GM12864 (cell line): ENCODE measurements at places on chromosomes 2 and 18.

GRCh38 chr2:19841918-19842693, 59.7 kb downstream of the TTC32 start:
- no peak for DNase-seq

DNA sequence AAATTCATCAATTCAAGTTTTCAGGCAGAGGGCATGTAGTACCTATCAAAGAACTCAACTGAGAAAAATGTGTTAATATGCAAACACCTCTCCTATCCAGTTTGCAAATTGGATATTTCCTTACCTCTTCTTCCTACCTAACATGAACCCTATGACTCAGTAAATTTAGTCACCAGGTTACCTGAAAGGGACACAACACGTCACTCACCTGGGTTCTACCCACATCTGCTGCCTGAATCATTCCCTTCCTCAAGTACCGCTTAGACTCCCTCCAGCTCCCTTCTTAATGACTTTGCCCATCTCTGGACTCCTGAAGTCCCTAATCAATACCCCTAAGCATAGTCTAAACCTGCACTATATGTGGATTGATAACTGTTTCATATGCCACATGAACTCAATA, 10.4 kb downstream of the ANKRD44 start:
- no peak for DNase-seq

DNA sequence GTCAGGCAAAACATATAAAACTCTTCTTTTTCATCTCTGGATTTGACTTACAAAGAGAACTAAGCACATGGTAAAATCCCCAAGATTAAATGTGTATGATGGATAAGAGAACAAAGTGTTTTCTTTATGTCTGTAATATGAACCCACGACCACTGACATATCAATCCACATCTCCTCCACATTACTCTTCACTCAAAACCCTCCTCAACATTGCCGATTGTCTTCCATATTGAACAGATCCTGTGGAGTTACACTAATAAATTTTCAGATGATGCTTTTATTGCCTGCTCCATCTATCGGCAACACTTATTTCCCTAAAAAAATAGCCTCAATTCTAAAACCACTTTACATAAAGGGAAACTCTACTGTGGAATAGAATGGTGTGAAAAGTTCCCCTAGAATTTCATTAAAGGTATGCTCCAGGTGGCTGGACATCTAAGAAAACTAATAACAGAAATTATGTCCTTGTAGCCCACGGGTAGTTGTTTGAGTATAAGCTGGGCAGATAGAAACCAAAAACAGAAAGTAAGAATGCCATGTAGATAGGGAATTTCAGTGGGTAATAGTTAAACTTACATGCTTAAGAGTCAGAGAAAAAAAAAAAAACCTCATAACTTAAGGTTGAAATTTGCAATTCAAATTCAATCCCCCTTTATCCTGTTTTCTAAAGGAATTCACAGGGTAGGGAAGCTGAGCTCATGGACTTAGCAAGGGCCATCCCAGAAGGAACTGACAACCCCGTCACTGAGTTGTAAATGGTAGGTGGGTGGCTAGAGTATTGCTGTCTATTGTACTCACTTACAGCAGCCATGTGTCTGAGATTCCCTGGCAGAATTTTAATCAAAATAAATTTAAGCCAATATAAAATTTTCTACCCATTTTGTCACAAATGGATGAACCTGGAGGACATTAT, 305.4 kb upstream of the LYPD1 start:
- no peak for DNase-seq

- no peak for DNase-seq
Observed at GRCh38 chr18:33596178-33596854, 18.3 kb downstream of the ASXL3 start.

DNA sequence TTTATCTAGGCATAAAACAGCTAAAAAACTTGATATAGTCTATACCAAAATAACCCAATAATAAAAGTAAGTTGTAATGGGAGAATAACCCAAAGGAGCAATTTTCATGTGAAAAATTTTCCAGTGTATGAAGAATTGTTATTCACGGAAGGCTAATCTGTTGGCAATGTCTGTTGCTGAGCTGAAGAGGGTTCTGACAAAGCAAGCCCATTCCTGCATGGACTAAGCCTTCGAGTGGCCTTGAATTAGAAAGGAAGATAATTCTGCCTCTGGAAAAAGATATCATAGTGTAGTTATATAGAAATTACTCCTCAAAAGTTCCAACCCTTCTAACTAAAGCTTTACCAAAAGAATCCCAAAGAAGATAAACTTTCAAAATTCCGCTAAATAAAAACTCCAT, 101.5 kb downstream of the MAP2 start:
- no peak for DNase-seq

DNA sequence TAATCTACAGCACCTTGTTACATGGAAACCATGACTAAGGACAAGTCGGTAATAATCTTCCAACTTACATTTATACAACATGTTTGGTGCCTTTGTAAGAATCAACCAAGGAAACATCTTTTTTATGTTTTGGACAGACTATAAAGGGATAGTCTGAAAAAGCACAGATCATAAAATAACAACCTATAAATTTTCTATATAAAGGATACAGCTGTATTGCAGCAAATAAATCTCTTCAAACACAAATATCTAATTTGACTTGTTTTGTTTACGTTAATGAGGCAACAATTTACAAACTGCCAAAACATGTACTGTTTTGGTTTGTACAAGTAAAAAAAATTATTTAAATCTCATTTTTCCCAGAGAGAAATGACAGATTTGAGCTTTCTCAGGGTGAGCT, 92.5 kb downstream of the SRBD1 start:
- DNase-seq, result no peak

DNA sequence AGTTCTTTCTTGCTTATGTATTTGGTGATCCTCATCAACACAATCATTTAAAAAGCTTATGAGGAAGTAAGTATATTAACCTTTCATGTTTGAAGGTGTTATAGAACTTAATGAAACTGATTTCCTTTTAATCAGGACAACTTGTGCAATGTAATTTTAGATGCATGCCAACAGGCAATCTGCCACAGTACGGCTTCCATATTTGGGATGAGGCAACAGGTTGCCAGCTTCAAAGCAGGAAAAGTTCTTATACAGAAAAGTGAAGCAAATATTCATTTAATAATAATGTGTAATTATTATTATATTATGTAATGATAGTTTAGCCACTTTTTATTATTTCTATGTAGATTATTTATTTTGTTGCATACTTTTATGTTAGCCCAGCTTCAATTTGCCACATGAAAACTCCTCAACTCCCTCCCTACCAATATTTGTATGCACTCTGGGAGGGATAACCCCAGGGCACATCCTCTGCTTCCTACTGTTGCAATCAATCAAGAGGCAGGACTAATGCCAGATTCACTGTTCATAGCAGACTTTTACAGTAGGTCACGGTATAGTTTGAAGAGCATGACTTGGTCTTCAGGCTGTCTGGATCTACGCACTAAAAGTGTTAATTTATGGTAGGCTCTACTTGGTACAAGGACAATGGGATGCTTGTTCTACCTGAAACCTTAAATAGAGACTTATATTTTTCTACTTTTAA, 277.2 kb downstream of the AGPS start:
- DNase-seq, result no peak

GRCh38 chr2:136362676-136363390, 244.9 kb upstream of the CXCR4 start:
- DNase-seq, result peak; percentile 66

GRCh38 chr2:71512386-71512785, 59.0 kb downstream of the DYSF start:
- DNase-seq, result no peak

- no peak for DNase-seq
Observed at GRCh38 chr2:45469314-45470099, 141.6 kb downstream of the SRBD1 start.

GRCh38 chr2:38527338-38528007, 75.3 kb downstream of the HNRNPLL start:
- no peak for DNase-seq

GRCh38 chr2:71659868-71660518, 206.6 kb downstream of the DYSF start:
- no peak for DNase-seq

GRCh38 chr2:35591886-35592285, 763.7 kb upstream of the CRIM1 start:
- DNase-seq, result no peak
